Bronchial smooth muscle cell (primary cell): ENCODE measurements at places on chromosomes 4 and X. TPM values are rescaled to one million over a fixed set of nuclear protein-coding genes. Genes with fewer than 3 reads are reported as not detected.

The BMP3 gene
- total RNA-seq, result under 0.01 TPM in 2 replicates

The TXLNG gene
- 4.0 and 6.1 TPM in 2 replicates for total RNA-seq

The GPAT3 gene
- 13.9 and 22.4 TPM in 2 replicates for total RNA-seq

The ARMCX4 gene
- total RNA-seq, result 5.7 and 5.8 TPM in 2 replicates
